ENCODE measurements at places on chromosomes 1 and 21. TPM values are rescaled to one million over a fixed set of nuclear protein-coding genes. Genes with fewer than 3 reads are reported as not detected.

- DNase-seq, result no peak
Measured at GRCh38 chr1:180301135-180301742, 71.2 kb downstream of the LHX4 start.

GRCh38 chr1:234608911-234609690, 877 bp downstream of the IRF2BP2 start:
- DNase-seq, result peak; percentile 62

Gene POGK
- 15.5 TPM for total RNA-seq

Gene KIF2C
- 12.5 TPM for total RNA-seq

Gene MIS18A
- total RNA-seq, result 7.2 TPM

Gene NLRP3
- total RNA-seq, result 3.8 TPM

Gene ACTL8
- not detected for total RNA-seq

DNA sequence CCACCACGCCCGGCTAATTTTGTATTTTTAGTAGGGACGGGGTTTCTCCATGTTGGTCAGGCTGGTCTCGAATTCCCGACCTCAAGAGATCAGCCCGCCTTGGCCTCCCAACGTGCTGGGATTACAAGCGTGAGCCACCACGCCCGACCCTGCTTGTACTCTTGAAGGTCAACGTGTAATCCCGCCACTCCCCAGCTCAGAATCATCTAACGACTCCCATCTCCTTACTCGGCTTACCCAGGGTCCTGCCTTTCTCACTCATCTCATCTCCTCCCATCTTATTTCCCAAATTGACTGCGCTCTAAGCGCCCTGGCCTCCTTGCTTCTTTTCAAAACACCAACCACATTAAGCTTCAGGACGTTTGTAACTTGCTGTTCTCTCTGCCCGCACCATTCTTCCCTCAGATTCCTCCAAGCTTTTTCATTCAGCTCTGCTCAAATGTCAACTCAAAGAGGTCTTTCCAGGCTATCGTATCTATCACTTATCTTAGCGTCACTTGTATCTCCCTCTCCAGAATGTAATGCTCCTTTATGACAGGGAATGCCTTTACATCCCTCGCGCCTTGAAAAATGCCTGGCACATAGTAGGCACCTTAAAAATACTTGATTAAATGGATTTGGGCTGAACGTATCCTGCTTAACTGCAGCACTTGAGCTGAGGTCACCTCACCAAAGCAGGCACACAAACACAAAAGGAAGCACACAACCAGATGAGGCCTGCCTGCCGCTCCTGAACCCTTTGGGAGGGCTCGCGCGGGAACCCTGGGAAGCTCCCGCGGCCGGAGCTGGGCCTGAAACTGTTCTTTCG, 1.4 kb upstream of the USP1 start:
- no peak for DNase-seq

DNA sequence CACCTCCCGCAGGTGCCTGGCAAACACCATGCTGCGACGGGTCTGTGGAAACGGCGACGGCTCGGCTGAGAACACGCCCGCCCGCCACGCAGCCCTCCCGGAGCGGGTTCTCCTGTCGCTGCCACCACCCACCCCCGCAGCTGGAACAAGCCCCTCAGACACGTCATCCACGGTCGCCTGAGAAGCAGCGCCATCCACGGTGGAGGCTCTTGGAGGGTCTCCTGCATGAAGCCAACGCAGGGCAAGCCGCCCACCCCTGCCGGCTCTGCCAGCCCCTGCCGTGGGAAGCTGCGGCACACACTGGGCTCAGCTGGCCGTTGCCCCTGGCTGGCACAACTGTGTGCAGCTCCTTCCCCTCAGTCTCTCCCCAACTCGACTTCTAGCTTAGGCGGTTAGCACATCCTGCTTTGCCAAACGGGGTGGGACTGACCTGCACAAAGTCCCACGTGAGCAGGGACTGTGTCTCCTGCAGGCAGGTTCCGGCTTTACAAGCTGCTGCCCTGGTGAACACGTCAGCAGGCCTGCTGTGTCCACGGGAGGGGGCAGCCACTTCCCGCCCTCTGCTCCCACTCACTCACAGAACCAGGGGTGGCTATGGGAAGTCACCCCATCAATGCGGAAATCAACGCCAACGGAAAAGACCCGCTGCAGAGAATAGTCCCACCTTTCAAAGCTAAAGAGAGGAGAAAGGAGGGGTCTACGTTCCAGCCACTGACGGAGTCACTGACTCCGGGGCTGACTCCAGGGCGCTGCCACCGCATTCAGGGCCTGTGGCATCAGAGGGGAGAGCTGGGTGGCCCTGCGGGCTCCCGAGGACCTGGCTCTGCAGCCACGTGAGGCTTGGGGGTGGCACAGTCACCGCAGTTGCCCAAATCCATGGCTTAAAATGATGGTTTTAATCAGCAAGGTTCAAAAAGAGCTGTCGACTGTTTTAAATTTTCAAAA, 10.3 kb downstream of the POFUT2 start:
- DNase-seq, result no peak

Data from tongue (tissue), 3 donors.